ENCODE measurements at places on chromosomes 7 and 10. TPM values are rescaled to one million over a fixed set of nuclear protein-coding genes. Genes with fewer than 3 reads are reported as not detected.

Gene GBX1
- total RNA-seq: not detected

Gene GPER1
- 12.4 TPM for total RNA-seq

Gene PRR15
- 6.6 TPM for total RNA-seq

Gene PAX4
- total RNA-seq: not detected

Gene CRTAC1
- total RNA-seq: 18.9 TPM

Data from tibial nerve (tissue), 4 donors.